NCI-H526 treated with DMSO at 0.1 percent for 48 hours (cell line): ENCODE measurements at places on chromosomes 3 and 15.

DNA sequence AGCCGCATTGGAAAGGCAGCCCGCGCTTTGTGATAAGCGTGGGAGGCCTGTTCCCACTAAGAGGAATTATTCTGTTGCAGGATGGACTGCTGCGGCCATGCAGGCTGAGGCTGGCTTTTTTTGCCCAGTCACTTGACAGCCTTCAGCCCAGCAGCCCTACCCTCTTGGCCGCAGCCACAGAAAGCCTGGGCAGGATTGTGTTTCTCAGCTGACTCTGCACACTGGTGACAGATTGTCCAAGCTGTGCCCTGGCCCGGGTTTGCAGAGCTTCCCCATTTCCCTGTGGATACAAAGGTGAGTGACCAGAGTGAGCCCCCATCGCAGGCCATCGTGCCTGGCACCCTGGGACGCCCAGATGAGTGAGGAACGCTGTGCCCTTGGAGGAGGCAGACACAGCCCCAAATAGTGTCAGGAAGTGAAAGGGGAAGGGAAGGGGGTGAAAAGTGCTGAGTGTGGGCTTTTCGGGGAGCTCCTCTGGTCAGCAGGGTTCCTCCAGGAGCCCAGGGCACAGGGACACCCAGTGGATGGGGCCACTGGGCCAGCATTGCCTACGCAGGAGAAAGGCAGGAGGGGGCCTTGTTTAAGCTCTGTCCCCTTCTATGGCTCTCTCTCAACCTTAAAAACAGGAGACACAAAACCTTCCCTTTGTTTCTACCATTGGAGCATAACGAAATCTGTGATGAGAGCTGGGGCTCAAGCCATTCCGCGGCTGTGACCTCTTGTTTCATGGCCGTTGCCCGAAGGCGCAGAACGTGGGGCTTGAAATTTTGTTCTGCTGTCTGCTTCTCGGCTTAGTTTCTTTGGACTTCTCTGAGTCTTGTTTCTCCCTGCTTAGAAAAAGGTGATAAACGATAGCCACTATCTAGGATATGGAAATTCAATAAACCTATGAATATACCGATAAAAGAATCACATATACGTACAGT, 91.5 kb upstream of the MEF2A start:
- DNase-seq = no peak

DNA sequence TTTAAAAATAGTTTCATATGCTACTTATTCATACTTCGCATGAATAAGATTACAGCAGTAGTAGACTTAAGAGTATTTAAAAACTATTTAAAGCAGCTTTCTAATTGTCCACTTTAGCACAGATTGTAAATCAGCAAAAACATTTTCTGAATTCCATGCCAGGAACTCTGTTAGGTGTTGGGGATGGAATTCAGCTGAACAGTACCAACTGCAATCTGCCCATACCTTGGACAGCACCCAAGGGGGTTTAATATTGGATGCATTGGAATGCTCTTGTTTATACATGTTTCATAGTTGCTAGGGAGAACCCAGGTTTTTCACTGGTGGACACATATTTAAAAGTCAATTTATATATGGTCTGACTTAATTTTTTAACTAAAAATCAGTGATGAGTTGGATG, 74.8 kb downstream of the PPM1L start:
- no peak for DNase-seq

- DNase-seq = no peak
Measured at GRCh38 chr3:46874430-46874829, 3.1 kb upstream of the PTH1R start.

- no peak for DNase-seq
Measured at GRCh38 chr15:43006991-43007390, 86.4 kb upstream of the TTBK2 start.

- DNase-seq = no peak
Measured at GRCh38 chr3:13022348-13023234, 50.6 kb downstream of the IQSEC1 start.

DNA sequence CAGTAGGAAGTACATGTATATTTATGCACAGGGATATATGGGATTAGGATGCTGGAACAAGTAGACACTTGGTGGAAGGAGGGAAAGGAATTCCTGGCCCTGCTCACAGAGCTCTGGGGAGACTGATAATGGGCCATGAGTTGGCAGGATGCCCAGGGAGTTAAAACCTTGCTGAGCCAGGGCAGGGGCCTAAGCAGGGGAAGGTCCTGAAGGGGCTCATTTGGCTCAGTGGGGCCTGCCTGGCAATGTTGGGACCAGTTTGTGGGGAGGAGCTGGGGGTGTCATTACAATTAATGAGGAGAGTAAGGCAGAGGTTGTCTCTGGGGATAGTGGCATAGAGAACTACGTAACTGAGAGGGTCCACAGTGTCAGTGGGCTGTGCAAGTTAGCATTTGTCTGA, 124.2 kb upstream of the ADPGK start:
- DNase-seq = no peak

- no peak for DNase-seq
Measured at GRCh38 chr3:46835491-46835890, 27.8 kb downstream of the MYL3 start.

GRCh38 chr15:58261368-58261767, 123.2 kb downstream of the AQP9 start:
- DNase-seq = no peak

DNA sequence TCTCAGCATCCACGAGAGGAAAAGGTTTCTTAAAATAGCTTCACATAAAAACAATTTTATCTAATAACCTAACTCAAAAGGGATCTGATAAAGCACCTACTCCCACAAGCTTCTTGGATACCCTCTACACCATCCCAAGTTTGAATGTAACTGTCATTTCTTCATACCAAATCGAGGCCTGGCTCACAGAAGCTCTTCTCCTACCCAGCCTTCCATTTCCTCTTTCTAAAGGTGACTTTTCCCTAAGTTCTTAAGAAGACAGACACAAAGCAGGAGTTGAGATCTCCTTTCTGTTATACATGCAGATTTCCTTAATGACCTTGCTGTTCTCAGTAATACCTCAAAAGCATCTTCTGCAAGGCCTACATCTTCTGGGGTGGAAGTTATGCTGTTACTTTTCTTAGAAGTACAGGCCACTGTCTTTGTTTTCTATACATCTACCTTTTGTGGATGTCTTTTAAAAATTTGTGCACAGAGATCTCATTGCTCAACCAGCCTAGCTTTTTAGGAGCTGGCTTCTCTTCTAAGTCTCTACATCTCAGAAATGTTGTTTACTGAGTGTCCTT, 3.4 kb upstream of the LRRIQ4 start:
- DNase-seq = no peak
